Brain microvascular endothelial cell (primary cell): ENCODE measurements at places on chromosomes 5 and 9.

GRCh38 chr5:132177691-132178149 lies 49.9 kb downstream of the P4HA2 start:
- no peak for DNase-seq

GRCh38 chr9:97954550-97954989 lies 16.6 kb upstream of the HEMGN start:
- DNase-seq = no peak

DNA sequence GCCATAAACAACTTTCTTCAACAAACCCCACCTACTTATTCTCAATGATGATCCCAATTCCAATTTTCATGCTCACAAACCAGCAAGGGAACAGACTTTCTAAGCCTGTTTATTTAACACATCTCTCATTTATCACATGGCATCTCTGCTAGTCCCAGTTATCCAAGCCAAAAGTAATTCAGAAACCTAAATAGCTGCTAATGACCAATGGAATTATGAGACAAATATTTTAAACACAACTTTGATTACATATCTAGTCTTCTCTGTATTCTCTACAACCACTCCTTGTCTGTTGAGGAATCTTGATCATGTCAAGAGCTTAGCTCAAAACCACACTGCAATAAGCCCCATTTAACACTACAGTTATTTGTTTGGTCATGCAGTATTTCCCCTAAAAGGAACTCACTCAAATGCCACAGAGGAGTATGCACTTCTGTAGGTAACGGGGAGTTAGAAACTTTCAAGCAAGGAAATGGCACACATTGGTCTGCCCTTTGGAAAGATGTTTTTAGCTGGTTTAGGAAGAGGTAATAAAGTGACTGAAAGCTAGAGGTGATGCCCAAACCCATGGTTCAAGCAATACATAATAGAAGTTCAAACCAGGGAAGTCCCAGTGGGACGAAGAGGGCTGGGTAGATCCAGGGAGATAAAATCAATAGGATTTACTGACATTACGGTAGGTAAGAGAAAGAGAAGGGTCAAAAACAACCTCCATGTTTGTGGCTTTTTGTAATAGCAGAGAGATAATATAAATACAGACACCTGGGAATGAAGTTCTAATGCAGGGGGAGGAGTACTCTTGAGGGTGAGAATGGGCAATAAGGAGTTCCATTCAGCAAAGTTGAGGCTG lies 42.1 kb upstream of the HTR4 start:
- DNase-seq = no peak

DNA sequence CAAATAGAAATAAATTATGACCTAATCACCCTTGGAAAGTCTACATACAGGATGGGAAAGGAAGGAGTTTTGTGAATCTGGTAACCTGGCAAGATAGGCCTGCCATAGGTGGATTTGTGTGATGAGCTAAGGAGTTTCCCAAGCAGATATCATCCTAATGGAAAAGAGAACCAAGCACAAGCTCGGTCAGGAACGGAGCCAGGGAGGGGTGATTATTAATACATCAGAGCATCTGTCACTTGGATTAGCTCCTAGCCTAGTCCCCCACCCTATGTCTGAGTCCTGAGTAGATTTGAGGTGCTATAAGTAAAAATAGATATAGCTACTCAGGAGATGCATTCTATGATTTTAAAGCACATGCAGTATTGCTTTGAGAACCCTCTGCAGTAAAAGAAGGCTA lies 57.3 kb upstream of the SMARCA2 start:
- no peak for DNase-seq

DNA sequence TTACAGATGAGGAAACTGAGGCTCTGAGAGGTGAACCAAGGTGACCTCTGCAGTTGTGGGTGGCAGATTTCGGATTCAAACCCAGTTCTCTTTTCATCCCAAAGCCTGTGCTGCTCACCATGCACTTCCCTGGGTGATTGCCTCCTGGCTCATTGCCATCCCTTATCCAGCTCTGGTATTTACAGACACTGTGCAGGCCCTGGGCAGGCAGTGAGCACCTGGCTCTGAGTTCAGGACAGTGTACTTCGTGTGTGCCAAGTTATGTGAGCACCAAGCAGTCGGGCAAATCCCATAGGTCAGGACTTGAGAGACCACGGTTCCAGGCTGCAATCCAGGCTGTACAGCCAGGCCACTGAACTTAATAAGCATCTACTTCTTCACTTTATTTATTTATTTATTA lies 1.4 kb downstream of the LRSAM1 start:
- DNase-seq = no peak

DNA sequence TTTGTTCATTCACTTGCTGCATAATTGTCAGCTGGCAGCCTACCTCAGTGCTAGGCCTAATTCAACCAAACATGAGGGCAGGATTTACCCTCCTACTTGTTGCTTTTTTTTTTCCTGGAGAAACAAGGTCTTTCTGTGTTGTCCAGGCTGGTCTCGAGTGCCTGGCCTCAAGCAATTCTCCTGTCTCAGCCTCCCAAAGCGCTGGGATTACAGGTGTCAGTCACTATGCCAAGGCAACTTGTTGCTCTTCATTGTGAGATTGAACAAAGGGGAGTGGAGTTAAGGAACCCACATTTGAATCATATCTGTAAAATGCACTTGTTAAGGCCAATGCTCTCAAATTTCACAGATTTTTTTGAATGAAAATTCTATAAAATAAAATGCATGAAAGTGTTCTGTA lies 380.5 kb downstream of the TMEM161B start:
- no peak for DNase-seq

DNA sequence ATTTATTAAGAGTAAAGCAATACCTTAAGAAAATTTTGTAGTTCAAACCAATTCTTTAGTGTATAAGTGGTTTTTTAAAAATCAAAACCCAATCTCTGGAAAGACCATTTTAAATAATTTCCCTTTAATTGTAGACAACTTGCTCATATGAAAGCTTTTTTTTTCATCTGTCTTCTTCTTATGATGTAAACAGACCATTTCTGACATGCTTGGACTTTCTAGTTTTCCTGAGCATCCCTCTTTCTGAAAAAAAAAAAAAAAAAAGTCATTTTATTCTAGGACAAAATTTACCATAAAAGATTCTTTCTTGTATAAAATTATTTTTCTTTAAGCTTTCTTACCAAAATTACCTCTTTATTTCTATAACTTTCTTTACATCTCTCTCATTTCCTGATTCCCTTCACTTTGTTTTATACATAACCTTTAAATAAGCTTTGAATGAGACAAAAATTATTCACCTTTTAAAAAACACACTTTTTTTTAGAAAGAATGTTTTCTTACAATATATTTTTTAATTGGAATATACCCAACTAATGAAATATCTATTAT lies 67.5 kb downstream of the COL15A1 start:
- no peak for DNase-seq

DNA sequence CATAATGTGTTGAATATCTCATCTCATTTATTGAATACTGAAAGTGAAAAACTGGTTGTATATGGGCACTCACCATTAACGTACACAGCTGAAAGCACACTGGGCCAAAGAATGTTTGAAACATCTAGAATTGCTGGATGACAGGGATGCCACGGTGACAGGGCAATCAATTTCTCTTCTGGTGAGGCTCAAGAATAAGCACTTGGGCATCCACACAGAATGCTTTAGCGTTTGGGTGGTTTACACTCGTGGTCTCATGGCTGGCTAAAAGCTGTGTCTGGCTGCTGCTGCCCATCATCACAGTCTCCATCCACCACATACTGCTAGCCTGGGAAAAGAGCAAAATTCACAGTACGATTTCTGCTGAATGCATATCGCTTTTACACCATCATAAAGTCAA lies 30.7 kb upstream of the IL31RA start:
- DNase-seq = no peak

DNA sequence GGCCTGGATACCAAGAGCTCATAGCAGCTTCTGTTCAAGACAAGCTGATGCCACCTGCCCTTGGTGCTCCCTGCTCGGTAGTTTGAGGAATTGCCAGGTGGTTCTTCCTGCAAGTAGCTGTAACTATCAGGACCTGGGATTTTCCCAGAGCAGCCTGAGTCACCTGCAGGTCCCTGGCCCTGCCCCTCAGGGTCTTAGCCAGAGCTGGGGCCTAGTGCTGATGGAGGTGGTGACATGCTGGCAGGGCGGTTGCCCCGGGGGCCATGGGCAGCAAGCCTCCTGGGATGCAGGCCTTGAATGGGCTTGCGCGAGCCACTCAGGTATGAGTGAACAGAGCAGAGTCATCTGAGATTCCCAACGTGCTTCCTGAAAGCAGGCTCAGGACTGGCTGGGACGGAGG lies 262.3 kb downstream of the HSPA4 start:
- DNase-seq = no peak

GRCh38 chr5:72956324-72957140 lies 691 bp downstream of the FCHO2 start:
- DNase-seq = peak; percentile 39

DNA sequence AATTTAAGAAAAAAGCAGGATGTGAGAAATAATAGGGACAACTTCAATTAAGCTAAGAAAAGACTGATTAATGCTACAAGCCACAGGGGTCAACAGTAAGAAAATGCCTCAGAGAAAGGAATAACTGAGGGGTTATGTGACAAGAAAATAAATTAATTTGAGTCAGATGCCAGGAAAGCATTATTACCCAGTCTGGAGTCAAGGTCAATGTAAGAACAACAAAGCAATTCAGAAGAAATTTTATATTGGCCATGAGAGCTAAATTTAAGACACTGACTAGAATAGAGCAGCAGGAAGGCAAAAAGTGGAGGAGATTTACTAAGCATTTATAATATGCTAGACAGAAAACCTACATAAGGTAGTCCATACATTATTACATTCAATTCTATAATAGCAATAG lies 73.5 kb downstream of the CDH10 start:
- DNase-seq = no peak

- peak; percentile 99 for DNase-seq
These were observed 11.5 kb downstream of the SMIM3 start for GRCh38 chr5:150789943-150790611.

DNA sequence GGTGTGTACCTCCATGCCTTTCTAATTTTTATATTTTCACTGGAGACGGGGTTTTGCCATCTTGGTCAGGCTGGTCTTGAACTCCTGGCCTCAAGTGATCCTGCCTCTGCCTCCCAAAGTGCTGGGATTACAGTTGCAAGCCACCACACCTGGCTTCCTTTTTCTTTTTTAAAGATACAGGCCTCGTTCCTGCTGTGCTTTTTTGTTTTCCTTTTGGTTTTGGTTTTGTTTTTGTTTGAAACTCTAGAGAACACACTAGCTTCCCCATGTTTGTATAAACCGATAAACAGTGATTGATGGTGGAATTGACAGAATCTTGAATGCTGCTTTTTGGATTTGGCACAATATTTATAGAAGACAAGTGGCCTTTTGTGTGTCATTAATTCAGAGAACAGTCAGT lies 1603.4 kb downstream of the MAT2B start:
- DNase-seq = no peak

- no peak for DNase-seq
These were observed 214.6 kb downstream of the TLE1 start for GRCh38 chr9:81474792-81475191.

DNA sequence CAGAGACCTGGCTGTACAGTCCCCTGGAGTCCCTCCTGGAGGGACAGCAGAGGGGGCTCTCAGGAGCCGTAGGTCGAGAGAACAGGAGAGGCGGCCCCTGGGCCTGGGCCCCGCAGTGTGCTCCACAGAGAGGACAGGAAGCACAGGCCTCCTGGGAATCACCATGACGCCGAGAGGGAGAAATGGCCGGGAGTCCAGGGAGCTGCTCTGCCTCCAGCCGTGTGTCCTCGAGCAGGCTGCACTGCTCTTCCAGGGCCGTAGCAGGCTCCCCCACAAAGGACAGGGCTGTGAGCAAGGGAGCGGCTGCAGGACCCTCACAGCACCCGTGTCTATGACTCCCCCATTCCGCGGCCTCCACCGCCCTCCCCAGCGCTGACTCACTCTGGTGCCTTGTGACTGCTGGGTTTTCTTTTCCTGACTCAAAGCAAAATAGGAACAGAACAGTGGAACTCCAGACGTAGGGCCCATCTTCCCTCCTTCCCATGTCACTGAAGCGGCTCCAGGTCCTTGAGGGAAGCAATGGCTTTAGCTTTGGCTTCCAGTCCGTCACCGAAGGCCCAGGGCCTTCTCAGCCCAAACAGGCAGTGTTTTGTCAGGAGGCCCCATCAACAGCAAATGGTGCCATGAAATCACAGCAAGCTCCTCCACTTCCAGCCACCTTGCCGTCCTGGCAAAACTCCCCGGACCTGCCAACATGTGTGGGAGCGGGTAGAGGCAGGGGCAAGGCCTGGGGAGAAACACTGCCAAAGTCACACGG lies 114.2 kb downstream of the LHFPL2 start:
- peak; percentile 90 for DNase-seq

DNA sequence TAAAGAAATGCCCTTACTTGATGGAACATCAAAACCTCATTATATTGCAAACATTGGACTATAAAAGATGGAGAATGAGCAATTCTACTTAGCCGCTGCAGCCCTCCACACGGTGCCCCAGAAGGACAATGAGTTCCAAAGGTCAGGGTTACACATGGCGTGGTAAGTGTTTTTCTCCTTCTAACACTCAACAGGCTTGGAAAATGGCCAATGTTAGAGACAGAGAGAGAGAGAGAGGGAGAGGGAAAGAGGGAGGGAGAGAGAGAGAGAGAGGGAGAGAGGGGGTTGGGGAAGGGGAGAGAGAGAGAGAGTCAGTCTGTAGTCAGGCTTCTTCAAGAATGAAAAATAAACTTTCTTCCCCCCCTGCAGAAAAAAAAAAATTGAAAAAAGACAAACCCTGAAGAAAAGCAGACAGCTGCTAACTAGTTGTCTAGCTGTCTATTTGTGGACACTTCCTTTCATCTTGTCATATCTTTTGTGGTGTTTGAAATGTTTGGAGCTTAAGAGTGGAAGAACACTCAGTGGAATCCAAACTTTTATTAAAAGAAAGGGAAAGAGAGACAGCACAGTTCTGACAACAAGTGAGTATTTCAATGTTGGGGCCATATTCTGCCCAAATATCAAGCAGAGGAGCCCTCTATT lies 324.8 kb downstream of the TMEM38B start:
- DNase-seq = no peak

- DNase-seq = peak; percentile 98
These were observed 132.9 kb upstream of the NR3C1 start for GRCh38 chr5:143536364-143536763.

- no peak for DNase-seq
These were observed 9.7 kb upstream of the CYSTM1 start for GRCh38 chr5:140165101-140165922.

DNA sequence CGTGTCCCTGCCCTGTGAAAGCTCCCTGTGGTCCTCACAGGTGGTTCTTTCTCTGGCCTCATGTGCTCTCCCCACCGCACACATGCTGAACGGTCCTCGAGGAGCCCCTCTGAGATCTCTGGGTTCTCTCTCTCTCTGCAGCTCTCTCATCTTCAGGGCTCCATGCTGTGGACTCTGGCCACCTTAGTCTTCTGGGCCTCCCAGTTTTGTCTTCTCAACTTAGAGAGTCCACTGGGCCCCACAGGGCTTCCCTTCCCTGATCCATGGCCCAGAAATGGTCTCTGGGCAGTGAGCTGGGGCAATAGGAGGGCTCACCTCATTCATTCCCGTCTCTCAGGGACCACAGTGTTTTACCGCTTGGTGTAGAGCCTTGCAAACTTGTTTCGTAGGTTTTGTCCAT lies 26.4 kb downstream of the FGD3 start:
- DNase-seq = no peak

GRCh38 chr5:96016216-96016615 lies 54.6 kb upstream of the ELL2 start:
- DNase-seq = no peak
